ENCODE measurements at places on chromosomes 12 and 14.

- no peak for DNase-seq
Observed at GRCh38 chr12:57047981-57048380, 1.9 kb downstream of the MYO1A start.

DNA sequence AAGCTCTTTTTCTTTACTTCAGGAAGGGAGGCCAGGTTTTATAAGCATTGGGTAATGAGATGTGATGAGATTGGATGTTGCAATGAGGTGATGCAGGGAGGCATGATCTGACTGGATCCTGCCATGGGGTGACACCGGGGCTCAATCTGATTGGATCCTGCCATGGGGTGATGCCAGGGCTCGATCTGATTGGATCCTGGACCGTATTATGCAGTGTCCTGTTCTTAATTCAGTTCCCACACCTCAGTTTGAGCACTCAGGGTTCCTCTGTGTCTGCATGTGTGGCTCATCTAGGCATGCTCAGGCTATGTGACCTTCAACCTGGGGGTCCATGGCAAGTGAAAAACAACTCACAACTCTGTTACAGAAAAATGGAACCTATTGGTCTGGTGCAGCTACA, 166.4 kb downstream of the SLC15A4 start:
- no peak for DNase-seq

DNA sequence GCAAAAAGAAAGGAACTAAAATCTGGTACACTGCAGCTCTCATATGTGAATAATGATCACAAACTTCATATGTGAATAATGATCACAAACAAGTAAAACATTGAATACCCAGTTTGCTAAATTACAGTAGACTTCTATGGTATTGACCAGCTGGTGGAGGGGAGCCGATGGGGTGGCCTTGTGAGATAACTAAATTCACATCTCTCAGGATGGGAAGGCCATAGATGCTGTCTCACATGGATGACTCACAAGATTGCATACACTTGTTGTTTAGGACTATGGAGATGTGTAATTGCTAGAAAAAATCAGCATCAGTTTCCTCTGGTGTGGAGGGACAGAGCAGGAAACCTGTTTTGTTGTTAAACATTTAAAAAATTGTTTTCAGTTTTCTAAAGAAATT, 49.2 kb downstream of the ACACB start:
- no peak for DNase-seq

DNA sequence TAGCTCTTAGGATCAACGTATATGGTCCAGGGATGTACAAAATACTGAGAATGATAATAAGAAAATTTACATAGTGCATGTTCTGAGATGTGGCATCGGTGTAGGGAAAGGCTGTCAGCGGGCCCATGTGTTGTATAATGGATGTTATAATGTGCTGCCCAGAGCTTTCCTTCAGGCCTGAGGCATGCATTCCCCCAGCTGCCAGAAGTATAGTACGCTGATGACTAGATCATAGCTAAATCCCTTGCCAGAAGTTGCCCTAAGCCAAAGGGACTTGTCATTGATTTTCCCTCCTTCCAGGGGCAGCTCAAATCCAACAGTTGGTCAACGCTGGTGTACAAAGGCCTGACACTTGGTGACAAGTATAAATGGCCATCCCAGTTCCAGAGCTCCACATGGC, 6.5 kb upstream of the OR11G2 start:
- no peak for DNase-seq

DNA sequence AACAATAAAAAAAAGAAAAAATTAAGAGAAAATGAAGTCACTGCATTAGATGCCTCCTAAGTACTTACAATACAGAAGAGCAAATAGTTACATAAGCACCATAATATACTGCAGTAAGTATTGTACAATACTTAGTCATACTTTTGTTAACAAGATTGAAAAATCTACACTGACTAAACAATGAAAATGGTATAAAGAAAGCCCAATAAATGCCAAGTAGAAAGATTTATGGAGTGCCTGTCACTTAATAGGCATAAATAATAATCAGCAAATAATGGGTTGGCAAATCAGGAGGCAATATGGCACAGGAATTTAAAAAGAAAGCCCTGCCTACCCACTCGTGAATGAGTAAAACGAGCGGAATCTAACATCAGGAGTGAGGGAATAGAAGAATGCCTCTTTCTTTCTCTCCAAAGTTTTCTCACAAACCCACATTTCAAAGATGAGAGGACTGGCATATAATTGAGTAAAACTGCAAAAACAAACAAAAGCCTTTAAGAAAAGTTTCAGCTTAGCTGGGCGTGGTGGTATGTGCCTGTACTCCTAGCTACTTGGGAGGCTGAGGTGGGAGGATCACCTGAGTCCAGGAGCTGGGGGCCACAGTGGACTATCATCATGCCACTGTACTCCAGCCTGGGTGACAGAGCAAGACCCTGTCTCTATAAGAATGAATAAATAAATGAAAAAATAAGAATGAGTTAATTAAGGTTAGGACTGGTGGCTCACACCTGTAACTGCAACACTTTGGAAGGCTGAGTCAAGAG, 36.1 kb downstream of the CRY1 start:
- no peak for DNase-seq

DNA sequence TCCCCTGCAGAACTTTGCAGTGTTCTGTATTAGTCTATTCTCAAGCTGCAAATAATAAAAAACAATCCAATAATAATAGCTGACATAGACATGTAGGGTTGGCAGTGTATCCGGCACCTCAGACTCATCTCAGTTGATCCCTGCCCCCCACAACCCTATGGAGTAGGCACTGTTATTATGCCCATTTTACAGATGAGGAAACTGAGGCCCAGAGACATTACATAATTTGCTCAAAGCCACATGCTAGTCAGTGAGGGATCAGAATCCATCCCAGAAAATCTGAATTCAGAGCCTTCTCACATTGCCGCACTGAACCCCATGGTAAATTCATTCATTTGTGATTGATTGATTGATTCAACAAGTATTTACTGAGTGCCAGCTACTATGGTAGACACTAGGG, 226.6 kb upstream of the PWP1 start:
- no peak for DNase-seq

DNA sequence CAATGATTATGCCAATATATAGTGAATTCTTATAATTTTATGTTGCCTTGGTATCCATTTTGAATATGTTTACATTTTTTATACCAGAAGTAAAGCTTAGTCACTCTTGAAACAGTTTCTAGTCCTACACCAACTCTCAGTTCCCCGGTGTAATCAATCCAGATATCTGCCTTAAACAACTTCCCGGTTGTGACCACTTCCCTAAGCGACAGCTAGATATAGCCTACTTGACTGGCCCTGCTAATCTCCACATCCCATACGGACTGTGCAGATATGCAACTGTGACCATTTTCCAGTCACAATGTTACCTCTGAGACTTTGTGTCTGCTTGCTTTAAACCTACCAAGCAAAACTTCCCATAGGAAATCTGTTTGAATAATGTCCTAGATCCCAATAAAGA, 1551.5 kb upstream of the SEL1L start:
- DNase-seq = no peak

- DNase-seq = no peak
Observed at GRCh38 chr12:20097626-20098025, 270.7 kb upstream of the PDE3A start.

All from stimulated activated CD8-positive, alpha-beta memory T cell treated with anti-CD3 and anti-CD28 coated beads, Interleukin-4, amount 100 ng/mL, for 1 hour (primary cell).